GM13976 (cell line): ENCODE measurements at places on chromosomes 7 and 10.

- DNase-seq, result no peak
These were observed 492.5 kb downstream of the ETV1 start for GRCh38 chr7:13496976-13497375.

GRCh38 chr7:117251687-117252086 is 71.2 kb downstream of the WNT2 start:
- peak; percentile 40 for DNase-seq

GRCh38 chr10:70600512-70601395 is 1.8 kb downstream of the PRF1 start:
- DNase-seq, result no peak

DNA sequence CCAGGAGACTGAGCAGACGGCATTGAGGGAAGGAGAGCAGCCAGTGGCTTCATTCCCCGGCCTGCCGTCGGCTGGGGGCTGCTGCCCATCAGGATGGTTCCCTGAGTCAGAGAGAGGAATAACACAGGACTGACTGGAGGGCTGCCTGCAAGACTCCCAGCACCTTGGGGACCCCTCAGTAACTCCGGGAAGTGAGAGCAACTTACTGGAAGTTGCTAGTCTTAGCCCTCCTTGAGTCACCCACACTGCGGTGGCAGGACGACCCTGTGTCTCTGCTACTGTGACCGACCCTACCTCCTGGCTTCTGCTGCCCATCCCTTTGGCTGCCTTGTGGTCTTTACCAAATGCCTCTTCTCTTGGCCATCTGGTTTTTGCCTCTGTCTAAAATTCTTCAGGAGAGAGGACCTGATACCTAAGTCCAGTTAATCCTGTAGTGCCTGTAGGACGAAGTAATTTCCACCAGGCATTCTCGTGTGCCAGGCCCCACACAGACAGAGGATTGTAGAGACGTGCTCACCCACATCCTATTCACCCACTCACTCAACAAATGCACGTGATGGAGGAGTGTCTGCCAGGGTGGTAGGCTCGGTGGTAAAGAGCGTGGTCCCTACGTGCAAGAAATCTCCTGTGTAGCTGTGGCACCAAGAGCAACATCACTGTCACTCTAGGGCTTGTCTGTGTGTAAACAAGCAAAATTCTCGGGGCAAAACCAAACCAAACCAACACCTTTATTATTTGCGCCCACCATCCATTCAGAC is 156.5 kb downstream of the PRKCQ start:
- no peak for DNase-seq

DNA sequence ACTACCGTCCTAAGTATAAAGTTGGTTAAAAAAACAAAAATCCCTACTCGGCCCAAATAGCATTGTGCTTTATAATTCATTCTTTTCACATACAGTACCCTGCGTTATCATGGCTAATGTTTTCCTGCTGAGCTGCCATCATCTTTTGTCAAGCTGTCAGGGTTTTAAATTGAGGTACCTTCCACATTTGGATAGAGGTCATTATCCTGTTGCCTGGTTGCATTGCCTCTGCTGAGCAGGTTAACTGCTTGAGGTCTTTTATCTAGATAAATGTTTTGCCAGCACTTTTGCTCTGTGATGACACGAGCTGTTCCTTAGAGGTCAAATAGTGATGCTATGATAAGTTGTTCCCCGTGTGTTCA is 94.4 kb upstream of the FZD1 start:
- DNase-seq, result no peak

GRCh38 chr10:107264742-107265141 is 100.2 kb upstream of the SORCS1 start:
- peak; percentile 4 for DNase-seq

DNA sequence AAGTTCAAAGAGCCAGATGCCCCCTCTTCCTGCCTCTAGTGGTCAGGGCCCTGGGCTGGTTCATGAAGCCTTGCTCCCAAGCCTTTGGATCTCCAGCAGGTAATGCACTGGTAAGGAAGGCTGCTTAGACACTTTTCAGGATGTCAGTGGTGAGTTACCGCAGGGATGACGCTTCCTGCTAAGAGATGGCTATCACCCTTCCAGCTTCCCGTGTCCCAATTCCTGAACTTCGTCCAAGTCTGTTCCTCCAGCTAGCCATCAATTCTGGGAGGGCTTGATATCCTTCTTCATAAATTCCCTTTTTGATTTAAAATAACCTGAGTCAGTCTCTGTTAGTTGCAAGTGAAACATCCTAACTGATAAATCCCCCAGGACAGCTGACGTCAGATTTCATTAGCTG is 221.2 kb downstream of the PLXNA4 start:
- no peak for DNase-seq

DNA sequence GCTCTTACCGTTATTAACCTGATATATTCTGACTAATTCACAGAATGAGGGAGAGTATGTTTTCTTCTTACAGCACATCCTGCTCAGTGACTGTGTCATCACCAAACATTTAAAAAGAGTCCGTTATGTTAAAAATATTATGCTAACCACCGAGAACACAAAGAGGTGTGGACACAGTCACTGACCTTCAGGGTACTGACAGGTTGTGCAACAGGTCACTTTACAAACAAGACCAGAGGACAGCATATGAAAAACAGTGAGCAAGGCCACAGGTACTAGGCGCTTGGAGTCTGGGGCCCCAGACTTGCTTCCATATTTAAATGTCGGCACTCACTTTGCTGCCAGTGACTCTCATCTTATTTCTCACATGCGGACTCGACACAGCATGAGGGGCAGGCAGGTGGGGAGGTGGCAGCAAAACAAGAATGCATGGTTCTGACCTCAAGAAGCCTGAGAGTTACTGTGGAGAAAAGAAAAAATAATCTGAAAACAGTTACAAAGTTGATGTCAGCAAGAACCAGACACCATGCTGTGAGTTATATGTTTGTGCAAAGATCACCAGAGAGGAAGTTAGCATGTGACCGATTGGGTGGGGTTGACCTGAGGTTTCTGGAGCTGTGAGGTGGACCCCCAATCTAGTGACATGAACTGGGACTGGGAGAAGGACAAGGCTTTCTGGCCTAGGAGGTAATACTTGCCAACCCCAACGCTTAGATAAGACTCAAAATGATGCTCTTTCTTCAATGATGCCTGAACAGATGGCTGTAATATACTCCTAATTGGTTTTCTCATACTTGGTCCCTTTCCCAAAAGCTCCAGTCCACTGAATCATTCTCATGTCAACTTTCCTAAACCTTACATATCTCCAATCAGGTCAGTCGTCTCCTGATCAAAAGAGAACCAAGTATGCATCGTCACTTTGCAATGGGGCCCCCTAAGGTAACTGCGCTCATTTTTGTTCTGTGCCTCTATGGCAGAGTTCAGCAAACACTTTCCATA is 102.4 kb downstream of the HIPK2 start:
- no peak for DNase-seq

DNA sequence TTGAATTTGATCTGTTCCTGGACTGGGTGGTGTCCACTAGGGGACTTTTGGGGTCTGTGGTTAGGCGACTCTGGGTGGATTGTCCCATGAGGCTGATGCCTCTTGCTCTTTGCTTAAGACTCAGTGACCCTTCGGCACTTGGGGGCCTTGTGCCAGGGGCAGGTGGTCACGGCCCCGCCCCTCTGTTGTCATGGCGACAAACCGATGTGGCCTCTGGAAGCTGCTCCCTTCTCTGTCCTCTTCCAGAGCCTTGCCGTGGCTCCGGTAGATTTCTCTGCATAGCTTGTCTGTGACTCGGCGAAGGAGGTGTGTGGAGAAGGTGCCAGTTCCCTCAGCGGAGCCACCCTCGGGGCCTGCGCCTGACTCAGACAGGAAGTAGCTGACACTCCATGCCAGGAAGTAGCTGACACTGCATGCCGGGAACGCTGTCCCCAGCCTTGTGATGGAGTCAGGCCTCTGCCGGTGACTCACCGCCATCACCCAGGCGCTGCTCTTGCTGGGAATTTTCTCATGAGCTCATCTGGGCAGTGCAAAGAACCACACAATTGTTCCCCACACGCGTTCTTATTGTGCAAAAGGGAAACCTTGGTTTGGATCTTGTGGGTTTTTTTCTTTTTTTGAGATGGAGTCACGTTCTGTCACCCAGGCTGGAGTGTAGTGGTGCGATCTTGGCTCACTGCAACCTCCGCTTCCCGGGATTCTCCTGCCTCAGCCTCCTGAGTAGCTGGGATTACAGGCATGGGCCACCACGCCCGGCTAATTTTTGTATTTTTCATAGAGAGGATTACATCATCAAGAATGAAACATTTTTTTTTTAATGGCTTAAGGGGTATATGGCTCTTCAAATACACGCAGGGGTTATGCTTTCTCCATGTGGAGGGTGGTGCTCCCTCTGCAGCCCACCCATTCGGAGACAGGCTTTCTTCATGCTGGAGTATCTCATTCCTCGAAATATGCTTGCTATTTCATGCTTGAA is 72.6 kb downstream of the PFKFB3 start:
- peak; percentile 84 for DNase-seq

DNA sequence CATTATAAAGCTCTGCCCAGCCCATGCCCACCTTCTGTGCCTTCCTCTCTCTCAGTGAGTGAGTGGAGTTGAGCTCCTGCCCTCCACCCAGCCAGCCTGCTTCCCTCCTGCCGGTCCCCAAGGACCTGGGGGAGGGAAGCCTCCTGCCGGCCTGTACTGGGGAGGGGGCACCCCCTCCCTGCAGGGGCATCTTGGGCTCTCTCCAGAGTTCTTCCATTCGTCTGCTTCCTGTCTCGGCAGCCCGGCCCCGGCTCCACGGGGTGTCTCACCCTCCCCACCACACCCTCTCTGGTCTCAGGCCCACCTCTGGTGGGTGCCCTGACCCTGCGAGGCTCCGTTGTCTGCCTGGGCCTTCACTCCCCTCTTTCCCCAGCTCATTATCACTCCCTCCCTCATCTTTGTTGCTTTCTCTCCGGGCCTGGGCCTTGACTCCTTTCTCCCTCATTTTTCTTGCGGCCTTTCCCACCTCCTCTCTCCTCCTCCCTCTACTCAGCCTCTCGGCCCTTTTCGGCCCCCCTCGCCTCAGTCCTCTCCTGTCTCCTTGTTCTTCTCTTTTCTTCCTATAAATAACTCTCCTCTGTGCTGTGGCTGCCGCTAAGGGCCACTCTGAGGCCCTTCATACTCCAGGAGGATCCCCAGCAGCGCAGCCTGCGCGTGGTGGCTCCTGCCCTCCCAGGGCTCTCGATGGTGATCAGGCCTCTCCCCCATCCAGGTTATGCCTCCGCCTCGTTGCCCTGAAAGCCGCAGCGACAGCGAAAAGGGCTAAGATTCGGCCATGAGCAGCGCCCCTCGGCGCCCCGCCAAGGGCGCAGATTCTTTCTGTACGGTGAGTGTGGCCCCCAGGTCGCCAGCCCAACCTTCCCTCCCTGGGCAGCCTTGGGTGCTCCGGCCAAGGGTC is 2.1 kb downstream of the SLC4A2 start:
- DNase-seq, result no peak
